PC-3 (cell line): ENCODE measurements at places on chromosomes 5 and 9. TPM values are rescaled to one million over a fixed set of nuclear protein-coding genes. Genes with fewer than 3 reads are reported as not detected.

DNA sequence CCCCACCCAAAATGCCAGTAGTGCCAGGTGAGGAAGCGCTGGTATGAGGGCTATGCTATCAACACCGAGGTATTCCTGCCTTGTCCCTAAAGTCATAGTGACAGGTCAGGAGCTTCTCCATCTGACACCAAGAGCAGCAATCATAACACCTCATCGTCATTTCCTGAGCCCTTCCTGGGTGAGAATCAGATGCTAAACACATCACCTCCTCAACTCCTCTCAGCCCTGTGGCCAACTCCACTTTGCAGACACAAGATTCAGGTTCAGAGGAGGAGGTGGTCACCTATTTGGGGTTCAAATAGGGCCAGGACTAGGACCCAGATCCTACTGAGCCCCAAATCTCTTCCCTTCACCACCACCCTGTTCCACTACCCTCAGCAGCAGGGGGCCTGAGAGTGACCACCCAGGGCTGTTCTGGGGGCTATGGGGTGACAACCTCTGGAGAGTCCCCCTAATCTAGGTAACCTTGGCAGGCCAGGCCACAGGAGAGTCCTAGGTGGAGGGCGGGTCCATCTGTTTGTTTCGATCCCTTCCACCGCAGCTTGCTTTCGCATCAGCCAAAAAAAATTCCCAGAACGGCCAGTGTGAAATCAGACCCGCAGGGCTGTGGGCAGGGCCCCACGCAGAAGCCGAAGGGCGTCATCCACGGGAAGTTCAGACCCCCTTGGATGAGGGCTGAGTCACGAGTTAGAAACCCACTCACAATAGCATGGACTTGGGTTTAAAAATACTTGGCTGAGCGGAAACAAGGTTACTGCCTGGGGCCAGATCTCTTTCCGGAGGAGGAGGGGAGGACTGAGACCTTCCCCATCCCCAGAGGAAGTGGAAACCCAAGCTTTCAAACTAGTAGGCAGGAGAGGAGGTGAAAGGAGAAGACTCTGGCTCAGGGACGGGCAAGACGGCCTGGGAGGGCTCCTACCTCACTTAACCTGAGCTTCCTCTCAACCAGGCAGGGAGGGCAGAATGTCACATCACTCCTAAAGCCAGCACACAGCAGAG is 8.7 kb downstream of the STK10 start:
- no peak for DNase-seq

- peak; percentile 61 for DNase-seq
Measured at GRCh38 chr9:115209601-115210306, 91.8 kb upstream of the TNC start.

DNA sequence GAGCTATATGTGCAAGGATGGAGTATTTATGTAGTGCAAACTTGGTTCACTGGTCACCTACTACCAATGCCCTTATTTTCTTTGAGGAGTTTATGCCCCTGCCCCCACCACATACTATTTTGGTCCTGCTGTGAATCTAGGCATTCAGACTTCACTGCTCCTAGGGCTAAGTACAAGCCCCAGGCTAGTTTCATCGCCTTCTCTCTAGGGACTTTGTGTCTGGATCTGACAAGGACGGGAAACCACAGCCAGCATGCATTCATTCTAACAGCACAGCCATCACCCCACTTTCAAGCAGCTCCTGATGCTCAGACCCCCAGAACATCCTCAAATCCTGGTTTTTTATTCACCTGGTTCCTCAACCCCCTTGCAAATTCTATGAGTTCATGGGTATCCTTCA is 56.8 kb downstream of the DRD1 start:
- no peak for DNase-seq

DNA sequence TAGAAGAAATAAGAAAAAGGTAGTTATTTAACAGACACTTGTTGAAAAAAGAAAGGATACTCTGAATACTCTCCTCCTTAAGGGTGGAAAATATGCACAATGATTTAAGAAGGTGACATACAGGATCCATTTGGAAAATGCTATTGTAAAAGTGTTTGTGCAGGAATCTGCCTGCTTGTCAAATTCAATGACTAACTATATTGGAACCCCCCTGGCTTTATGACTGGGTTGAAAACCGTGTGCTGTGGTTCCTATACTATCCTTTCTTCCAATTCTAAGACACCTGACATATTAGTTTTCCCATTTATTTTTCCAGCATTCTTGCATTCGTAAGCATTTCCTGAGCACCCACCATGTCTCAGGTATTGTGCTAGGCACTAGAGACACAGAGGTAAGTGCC is 220.0 kb downstream of the GLIS3 start:
- DNase-seq: peak; percentile 52

CDH6 gene
- total RNA-seq: 1.8 and 1.9 TPM in 2 replicates
